ENCODE measurements at places on chromosomes 2 and 18. TPM values are rescaled to one million over a fixed set of nuclear protein-coding genes. Genes with fewer than 3 reads are reported as not detected.

DNA sequence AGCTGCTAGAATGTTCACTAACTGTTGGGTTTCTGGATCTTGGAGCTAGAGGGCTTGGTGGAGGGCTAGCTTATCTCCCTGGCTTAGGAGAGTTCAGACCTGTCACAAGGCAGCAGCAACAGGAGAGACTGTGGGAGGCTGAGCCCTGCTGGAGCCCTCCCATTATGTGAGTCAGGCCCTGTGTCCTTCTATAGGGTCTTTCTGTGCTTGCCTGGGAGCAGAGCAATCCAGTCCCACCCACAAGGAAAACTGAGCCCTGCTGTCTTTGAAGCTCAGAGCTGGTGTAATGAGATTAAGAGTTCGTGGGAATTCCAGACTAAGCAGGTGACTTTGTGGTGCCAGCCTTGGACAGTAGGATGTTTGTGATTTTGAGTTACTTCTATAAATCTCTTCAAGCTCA, 249.0 kb downstream of the TTC32 start:
- no peaks in the 10 kb centered on the region for H3K27me3 ChIP-seq
- no peak overlapping the region for H3K27ac ChIP-seq
- no peak overlapping the region for H3K4me3 ChIP-seq
- H3K4me1 ChIP-seq = peaks cover 7% of the 10 kb centered on the region
- no peaks in the 10 kb centered on the region for H3K36me3 ChIP-seq

ABCG8 gene
- 0.80 TPM for total RNA-seq

IL1R2 gene
- 119 TPM for total RNA-seq

GRCh38 chr2:102110171-102110570, 32.4 kb upstream of the IL1R1 start:
- H3K27me3 ChIP-seq = no peaks in the 10 kb centered on the region
- peaks cover 50% of the 10 kb centered on the region for H3K4me1 ChIP-seq
- DNase-seq = no peak
- H3K27ac ChIP-seq = peak overlapping the region; percentile 71
- H3K4me3 ChIP-seq = no peak overlapping the region
- H3K36me3 ChIP-seq = no peaks in the 10 kb centered on the region

- no peaks in the 10 kb centered on the region for H3K4me1 ChIP-seq
- no peak overlapping the region for H3K27ac ChIP-seq
- H3K4me3 ChIP-seq = no peak overlapping the region
- H3K27me3 ChIP-seq = no peaks in the 10 kb centered on the region
- no peaks in the 10 kb centered on the region for H3K36me3 ChIP-seq
These were observed 136.6 kb downstream of the ACOXL start for GRCh38 chr2:110868971-110869370.
